ENCODE measurements at places on chromosomes 11 and 22.

DNA sequence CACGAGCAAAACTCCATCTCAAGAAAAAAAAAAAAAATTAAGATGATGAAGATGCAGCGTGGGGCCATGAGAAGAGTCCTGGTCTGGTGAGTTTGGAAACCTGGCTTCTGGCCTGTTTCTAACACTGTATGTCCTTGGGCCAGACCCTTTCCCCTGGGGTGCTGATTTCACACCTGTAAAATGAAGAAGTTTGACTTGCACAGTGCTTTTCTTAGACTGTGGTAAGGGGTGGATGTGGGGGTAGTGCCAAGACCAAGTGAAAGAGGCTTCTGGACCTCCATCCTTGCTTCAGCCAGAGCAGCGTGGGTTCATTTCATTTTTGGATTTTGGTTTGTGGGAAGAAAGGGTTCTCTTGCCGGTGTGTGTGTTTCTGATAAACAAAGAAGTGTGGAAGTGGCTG, 42.1 kb downstream of the PTPRJ start:
- DNase-seq, result no peak

DNA sequence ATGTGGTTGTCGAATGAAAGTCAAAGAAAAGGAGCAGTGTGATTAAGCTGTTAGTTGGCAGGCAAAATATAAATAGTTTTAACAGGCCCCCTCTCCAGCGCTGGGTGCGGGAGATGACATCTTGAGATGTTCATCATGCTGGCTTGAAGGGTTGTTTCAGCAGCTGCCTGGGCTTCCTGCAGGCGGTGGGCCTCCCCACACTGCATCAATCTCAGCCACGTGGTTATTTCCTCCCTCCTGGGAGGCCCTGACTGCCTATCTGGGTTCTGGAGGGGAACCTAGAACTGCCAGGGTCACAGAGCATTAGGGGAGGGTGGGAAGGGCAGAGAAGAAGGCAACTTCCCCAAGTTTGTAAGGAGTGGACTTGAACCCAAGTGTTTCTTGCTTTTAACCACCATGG, 173.3 kb upstream of the SYT13 start:
- no peak for DNase-seq

DNA sequence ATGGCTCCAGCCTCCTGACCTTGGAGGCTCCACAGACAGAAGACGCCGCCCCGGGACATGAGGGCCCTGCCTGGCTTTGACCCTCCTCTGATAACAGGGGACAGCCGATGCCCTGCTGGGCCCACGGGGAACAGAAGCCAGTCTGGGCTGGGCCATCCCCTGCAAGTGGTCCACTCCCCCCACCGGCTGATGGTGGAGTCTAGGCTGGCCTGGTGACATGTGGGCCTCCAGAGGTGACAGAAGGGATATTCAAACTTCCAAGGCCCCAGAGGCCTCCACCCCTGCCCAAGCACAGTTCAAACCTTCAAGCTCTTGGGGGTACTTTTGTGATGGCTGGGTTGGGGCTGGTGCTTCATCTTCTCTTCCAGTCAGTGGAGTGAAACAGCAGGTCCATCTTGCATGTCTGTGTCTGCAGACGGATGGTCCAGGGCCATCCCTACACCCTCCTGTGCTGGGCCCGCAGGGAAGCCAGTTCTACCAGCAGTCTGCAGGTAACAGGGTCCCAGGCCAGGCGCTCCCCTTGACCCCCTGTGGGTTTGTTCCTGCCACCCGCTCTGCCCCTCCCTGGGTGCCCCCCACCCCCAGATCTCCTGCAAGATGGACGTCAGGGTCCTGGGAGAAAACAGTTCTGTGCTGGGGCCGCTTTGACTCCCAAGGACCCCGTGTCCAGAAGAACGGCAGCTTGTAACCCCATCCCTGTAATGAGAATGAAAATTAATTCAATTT, 929.9 kb downstream of the BRD1 start:
- DNase-seq, result no peak

GRCh38 chr22:39306456-39307361, 12.7 kb downstream of the RPL3 start:
- no peak for DNase-seq

- peak; percentile 35 for DNase-seq
These were observed 843.0 kb downstream of the BRD1 start for GRCh38 chr22:48984639-48985038.

DNA sequence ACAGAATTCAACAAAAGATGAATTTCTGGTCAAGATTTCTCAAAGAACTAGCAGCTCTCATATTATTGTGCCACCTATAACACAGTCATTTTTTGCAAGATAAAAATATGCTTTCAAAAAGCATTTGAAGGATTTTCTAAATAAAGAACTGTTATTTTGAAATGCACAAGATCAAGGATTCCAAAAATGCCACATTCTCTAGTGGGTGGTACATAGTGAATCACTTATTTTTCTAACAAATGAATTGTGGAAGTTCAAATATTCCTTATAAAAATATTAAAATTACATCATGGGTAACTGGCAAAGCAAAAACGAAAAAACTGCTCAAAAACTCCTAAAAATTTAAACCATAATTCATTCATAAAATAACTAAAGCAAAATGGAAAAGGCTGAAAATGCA, 2.1 kb downstream of the RNF141 start:
- DNase-seq, result no peak
